ENCODE measurements at places on chromosomes 5 and 9. TPM values are rescaled to one million over a fixed set of nuclear protein-coding genes. Genes with fewer than 3 reads are reported as not detected.

Gene GNA14
- 2.5 TPM for total RNA-seq

Gene FER
- total RNA-seq: 19.4 TPM

Gene MLANA
- total RNA-seq: not detected

Gene GDNF
- total RNA-seq: not detected

Gene SPATA9
- total RNA-seq: not detected

GRCh38 chr9:35728041-35728971 lies 3.7 kb downstream of the TLN1 start:
- H3K27ac ChIP-seq: peak overlapping the region; percentile 63
- H3K4me1 ChIP-seq: peaks cover 42% of the 10 kb centered on the region
- peak; percentile 70 for DNase-seq
- H3K4me3 ChIP-seq: peak overlapping the region; percentile 90
- H3K36me3 ChIP-seq: peaks cover 3% of the 10 kb centered on the region
- H3K27me3 ChIP-seq: no peaks in the 10 kb centered on the region

DNA sequence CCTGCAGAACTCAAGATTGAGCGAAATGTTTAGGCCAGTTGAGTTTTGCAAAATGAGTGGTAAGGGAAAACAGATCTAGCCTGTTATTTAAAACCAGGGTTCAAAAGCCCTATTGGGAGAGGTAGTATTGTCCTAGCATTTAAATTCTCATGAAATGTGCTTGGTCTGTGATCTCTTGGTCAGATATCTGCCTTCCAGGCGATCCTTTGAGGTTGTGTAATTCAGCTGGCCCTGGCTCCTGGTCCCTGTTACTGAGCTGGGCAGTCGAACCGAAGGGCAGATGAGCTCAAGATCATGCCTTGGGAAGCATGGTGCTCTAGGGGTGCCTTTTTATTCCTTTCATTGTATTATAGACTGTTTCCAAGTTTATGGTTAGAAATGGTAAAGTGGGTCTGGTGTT lies 14.4 kb downstream of the SAP30L start:
- H3K27ac ChIP-seq: no peak overlapping the region
- DNase-seq: no peak
- no peak overlapping the region for H3K4me3 ChIP-seq
- no peaks in the 10 kb centered on the region for H3K4me1 ChIP-seq

DNA sequence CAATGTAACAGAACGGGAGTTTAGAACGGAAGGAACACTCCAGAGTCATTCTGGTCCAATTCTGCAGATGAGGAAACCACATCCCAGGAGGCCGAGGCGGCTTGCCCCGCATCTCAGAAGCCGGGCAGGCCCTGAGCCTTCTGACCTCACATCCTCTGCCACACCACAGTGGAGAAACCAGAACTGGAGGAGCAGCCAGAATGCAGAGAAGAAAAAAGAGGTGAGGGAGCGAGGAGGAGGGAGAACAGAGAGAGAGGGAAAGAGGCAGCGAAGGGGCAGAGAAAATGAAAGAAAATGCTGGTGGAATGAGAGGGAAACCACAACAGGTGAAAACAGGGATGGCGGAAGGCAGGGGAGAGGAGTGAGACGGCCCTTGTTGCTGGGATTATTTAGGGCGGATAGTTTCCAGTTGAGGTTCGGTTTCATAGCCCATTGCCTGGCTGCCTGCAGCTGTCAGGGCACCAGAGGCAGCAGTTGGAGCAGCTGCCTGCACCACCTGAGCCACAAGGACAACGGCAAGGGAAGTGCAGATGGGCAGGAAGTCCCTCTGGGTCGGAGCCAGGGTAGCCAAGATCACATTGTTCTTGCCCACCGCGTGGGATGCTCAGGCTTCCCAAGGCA lies at the start of gene HMHB1:
Gene HMHB1 (plus strand): TSS at position 77 of the 621 bp plus-strand sequence.
- no peaks in the 10 kb centered on the region for H3K4me1 ChIP-seq
- DNase-seq: no peak
- H3K4me3 ChIP-seq: no peak within 1 kb of the TSS
- no peaks in the 10 kb centered on the region for H3K36me3 ChIP-seq
- no peak within 1 kb of the TSS for H3K27ac ChIP-seq

DNA sequence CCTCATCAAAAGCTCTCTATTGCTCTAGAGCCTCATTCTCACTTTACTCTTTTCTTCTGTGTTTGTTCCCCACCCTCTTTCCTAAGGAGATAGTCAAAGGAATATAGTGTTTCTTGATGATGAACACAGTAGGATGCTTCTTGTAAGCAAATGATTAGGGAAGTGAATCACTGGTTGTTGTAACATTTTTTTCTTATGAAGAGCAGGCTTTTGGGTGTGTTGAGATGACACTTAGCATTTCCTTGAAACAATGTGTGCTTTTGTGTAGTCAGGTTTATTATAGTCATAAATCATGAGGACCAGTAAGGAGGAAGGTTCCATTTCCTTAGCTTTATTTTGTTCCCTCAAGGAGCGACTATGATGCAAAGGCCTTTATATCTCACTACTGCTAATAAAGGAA lies 1991.3 kb upstream of the C9orf72 start:
- H3K27ac ChIP-seq: peak overlapping the region; percentile 13
- H3K36me3 ChIP-seq: no peaks in the 10 kb centered on the region
- peak; percentile 45 for DNase-seq
- no peak overlapping the region for H3K4me3 ChIP-seq
- no peaks in the 10 kb centered on the region for H3K27me3 ChIP-seq

DNA sequence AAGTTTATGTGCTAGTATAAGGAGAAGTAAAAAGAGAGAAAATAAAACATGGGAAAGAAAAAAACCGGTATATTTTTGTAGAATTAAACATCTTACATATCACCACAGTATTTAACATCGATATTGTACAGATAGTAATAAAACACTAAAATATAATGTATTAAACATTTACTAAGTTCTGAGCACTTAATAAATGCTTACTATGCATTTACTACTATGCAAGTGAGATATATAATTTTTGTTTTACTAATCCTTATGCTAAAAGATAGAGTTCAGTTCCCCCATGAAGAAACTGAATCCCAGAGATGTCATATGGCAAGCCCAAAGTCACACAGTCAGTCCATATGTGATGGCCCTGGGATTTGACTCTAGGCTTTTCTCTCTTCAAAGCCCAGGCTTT lies 51.1 kb downstream of the SH3TC2 start:
- peak overlapping the region; percentile 52 for H3K27ac ChIP-seq
- H3K36me3 ChIP-seq: no peaks in the 10 kb centered on the region
- no peak for DNase-seq
- peaks cover 49% of the 10 kb centered on the region for H3K4me1 ChIP-seq
- H3K27me3 ChIP-seq: no peaks in the 10 kb centered on the region

- peak overlapping the region; percentile 90 for H3K4me3 ChIP-seq
- peak overlapping the region; percentile 14 for H3K27ac ChIP-seq
- no peaks in the 10 kb centered on the region for H3K27me3 ChIP-seq
- peak; percentile 30 for DNase-seq
- H3K4me1 ChIP-seq: peaks cover 30% of the 10 kb centered on the region
- no peaks in the 10 kb centered on the region for H3K36me3 ChIP-seq
These were observed 603 bp downstream of the PPIP5K2 start for GRCh38 chr5:103120607-103121200.

DNA sequence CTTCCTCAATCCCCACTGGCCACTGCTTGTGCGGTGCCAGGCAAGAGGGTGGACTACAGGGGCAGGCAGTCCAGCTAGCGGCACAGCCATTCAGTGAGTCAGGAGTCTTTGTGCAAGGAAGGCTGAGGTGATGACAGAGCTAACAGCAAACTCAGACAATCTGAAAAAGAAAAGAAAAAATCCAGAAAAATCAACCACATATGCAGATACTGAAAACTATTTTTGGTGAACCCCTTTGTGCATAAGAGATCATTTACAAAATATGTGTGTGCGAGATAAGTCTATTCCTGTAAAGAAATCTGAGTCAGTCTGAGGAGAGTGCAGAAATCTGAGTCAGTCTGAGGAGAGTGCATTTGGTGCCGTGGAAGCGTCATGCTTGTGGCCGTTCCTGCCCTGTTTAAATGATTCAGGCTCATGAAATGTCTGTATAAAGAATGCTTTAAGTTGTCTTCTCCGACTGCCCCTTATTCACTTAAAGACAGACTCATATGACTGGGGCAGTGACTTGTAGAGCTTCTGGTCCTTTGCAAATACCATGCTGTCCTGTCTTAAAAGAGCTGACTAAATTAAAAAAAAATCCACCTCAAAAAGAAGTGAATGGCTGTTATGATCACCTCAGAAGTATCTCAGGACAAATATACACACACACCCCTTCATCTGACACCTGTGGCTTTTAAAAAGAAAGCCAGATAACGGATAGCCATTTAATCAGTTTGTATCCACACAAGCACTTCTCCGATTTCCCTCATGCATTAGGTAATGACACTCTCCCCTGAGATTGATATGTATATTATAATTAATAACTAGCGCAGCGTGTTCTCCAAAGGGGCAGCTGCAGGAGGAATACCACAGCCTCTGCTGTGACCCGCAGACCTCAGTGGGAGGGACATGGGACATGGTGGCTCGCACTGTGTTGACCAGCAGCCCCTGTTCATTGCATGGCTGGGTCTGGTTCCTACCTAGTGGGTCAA lies 47.3 kb downstream of the TRIO start:
- DNase-seq: peak; percentile 99
- peaks cover 5% of the 10 kb centered on the region for H3K36me3 ChIP-seq
- peak overlapping the region; percentile 94 for H3K27ac ChIP-seq
- no peaks in the 10 kb centered on the region for H3K27me3 ChIP-seq
- peak overlapping the region; percentile 47 for H3K4me3 ChIP-seq
- H3K4me1 ChIP-seq: peaks cover 83% of the 10 kb centered on the region

GRCh38 chr5:19534751-19535150 lies 453.2 kb downstream of the CDH18 start:
- H3K27ac ChIP-seq: no peak overlapping the region
- no peak overlapping the region for H3K4me3 ChIP-seq
- H3K27me3 ChIP-seq: no peaks in the 10 kb centered on the region

DNA sequence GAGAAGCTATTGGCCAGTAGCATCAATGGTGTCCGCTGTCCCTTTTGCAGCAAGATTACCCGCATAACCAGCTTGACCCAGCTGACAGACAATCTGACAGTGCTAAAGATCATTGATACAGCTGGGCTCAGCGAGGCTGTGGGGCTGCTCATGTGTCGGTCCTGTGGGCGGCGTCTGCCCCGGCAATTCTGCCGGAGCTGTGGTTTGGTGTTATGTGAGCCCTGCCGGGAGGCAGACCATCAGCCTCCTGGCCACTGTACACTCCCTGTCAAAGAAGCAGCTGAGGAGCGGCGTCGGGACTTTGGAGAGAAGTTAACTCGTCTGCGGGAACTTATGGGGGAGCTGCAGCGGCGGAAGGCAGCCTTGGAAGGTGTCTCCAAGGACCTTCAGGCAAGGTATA lies 10.8 kb downstream of the TRIM32 start:
- no peak overlapping the region for H3K4me3 ChIP-seq
- peaks cover 15% of the 10 kb centered on the region for H3K36me3 ChIP-seq
- H3K4me1 ChIP-seq: peaks cover 21% of the 10 kb centered on the region
- no peaks in the 10 kb centered on the region for H3K27me3 ChIP-seq
- DNase-seq: no peak

DNA sequence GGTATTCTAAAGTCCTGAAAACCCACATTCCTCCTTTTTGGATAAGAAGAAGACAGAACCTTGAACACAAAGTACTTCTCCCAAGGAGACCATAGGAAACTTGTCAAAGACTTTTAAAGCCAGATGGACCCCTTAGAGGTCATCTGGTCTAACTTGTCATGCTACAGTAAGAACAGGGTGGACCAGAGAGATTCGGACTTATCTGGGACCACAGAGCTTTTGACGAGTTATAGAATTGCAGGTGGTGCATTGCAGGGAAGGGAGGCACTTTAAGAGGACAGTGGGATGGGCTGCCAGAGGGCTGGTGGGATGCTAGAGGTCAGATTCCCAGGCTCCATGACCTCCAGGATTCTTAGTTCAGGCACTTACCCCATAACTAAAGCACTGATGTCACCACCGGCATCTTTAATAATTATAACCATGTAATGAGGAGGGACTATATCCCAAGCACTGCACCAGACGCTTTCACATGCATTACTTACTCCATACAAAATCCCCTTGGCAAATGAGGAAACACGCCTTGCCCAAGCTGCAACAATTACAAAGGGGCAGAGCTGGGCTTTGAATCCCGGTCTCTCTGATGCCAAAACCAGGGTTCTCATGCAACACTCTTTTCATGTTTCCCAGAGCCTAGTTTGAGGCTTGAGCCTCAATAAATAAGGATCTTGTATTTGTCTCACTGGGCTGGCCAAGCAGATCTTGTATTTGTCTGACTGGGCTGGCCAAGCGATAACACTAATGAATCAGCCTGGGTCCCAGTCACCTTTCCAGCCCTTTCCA lies 12.8 kb upstream of the GPX3 start:
- DNase-seq: no peak
- no peaks in the 10 kb centered on the region for H3K36me3 ChIP-seq
- H3K4me1 ChIP-seq: no peaks in the 10 kb centered on the region
- no peak overlapping the region for H3K4me3 ChIP-seq

DNA sequence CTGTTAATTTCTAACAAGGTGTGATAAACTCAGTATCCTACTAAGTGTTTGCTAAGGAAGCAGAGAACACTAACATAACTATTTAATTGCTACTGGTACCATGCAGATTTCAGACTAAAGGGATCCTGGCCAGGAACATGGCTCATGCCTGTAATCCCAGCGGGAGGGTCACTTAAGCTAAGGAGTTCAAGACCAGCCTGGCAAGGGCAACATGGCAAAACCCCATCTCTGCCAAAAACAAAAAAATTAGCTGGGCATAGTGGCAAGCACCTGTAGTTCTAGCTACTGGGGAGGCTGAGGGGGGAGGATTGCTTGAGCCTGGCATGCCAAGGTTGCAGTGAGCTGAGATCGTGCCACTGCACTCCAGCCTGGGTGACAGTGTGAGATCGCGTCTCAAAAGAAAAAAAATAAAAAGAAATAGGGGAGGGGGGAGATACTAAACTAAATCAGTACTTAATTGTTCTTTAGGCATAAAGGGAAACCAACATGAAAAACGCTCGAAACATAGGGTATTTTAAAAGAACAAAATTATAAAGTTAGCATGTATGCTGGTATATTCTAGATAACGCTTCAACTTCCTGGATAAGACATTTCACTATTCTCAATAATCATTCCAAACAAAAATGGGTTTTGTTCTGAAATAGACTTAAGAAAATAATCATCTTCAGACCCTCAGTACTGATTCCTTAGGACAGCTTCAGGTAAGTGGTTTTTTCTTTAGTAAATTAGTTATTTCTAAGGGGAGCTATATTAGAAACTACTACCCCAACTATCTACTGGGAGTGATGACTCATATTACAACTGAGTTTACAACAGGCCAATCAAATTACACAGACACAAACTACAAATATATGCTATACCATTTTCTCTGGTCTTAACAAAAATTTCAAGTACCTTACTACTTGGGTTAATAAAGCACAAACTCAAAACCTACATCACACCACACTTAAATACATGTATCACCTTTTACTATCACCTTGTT lies 3.5 kb downstream of the PANK3 start:
- H3K4me3 ChIP-seq: no peak overlapping the region
- H3K27ac ChIP-seq: no peak overlapping the region
- peaks cover 17% of the 10 kb centered on the region for H3K4me1 ChIP-seq
- no peak for DNase-seq

All from PC-3 (cell line).